ENCODE measurements at places on chromosomes 4 and X.

DNA sequence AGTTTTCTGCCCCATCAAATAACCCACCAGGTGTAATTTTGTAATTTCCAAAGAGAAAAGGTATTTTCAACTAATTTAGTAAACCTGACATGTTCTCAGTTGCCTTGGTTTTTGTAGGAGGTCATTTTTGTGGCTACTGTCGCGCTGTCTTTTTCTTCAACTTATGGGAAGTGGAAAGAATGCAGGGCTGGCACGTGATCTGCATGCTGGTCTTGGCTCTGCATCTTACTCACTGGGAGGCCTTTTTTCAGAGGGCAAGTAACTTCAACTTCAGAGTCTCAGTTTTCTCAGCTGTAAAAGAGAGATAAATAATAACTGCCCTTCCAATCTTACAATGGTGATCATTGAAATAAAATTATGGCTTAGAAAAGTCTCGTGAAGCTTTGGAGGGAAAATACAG lies 109.9 kb upstream of the SMIM10 start:
- no peak for DNase-seq

- no peak for DNase-seq
These were observed 85.9 kb upstream of the NKX1-1 start for GRCh38 chr4:1492142-1492457.

- no peak for DNase-seq
These were observed 641.3 kb upstream of the FTHL17 start for GRCh38 chrX:31713120-31713519.

DNA sequence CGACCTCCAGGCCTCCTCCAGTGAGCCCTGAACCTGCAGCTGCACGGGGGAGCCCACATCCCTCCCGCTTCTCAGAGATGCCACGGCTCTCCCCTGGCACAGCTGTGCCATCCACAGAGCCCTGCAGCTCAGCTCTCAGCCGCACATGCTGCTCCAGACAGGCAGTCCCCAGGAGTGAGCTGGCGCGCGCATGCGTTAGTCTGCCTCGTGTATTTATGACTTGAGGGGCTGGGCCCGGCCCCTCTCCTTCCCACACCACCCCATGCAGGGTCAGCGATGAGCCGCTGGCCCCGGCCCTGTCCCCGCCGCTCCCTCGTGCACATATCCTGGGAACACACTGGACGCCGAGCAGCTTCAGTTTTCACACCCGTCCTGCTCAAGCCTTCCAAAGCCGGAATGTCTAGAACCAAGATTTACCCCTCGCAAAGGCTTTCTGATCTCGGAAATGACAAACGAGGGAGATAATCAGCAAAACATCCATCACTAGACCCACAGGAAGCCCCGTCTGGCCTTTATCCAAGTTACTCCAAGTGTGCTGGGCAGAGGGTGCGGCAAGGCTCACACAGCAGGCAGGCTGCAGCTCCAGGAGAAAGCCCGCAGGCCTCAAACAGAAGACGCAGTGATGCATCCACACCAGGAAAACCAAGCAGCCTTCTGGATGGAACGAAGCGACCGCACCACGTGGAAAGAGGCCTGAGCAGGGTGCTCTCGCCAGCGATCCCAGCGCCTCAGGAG lies 24.3 kb downstream of the GAK start:
- DNase-seq: no peak

DNA sequence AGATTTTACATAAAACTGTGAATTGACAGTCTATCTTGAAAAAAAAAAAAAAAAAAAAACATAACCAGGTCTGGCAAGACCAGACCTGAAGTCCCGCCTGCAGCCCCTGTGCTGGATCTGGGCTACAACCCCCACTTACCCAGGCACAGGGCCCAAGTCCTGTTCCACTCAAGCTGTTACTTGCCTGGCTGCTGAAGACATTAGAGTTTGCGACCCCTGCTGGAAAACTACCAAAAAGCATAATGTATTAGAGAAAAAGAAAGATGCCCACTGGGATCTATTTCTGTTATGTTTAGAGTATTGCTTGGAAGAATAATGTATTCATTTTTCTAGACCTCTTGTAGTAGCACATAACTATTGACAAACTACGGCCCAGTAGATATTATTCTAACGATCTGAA lies 4.7 kb downstream of the HS3ST1 start:
- DNase-seq: peak; percentile 38

- no peak for DNase-seq
These were observed 400.5 kb downstream of the RAPGEF2 start for GRCh38 chr4:159503236-159504008.

DNA sequence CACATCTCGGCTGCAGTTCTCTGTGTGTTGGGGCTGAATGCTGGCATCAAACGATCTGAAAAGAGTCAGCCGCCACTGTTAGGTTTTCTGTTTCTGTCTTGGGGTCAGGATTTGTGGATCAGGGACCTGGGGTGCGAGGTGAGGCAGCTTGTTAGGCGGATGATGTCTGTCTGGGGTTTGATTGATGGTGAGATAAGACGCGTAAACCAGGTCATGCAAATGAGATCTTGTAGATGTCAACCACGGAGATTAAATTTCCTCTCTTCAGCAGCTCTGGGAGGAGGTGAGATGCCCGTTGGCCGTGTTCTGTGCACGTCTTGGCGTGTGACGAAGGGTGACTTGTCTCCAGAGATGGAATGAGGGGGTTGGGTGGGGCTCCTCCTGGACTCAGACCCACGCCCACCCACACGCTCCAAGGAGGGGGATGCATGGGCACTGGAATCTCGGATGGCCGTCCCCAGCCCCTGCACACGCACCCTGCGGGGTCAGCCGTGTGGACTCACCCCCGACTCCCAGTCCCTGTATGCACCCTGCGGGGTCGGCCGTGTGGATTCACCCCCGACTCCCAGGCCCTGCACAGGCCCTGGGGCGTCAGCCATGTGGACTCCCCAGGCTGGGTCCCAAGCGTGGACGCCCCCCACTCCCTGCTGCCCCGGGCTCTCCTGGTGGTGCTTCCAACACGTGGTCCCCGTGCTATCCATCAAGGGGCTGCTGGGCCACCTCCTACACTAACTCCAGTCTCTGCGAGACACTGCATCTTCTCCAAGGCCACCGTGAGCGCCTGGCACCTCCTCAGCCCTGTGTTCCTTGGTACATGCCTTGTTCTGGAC lies 16.0 kb upstream of the UVSSA start:
- DNase-seq: peak; percentile 70

DNA sequence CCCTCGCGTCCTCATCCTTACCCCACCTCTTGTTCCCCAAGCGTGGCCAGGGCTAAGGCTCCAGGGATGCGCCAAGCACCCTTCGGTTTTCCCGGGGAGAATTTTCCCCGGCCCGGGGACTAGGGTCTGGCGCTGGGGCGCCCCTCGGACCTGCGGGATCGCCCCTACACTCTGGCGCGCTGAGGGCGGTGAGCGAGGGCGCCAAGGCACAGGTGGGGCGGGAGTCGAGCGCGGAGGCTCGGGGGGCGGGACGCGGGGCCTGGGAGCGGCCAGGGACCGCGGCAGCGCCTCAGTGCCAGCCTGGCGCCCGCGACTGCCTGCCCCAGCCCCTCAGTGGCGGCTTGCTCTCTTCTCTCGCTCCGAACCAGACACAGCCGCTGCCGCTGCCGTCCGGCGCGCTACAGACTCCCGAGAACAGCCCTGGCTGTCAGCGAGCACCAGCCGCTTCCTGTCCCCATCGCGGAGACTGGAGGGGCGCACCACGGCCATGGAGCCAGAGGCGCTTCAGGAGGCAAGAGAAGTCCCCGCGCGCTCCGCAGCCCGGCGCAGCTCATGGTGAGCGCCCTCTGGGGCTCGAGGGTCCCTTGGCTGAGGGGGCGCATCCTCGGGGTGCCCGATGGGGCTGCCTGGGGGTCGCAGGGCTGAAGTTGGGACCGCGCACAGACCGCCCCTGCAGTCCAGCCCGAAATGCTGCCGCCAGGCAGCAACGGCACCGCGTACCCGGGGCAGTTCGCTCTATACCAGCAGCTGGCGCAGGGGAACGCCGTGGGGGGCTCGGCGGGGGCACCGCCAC lies at the start of gene DRD5:
TSS of gene DRD5 (plus strand) at position 292 of the 793 bp plus-strand sequence. CDS start at position 688, 396 bp downstream.
- no peak for DNase-seq

DNA sequence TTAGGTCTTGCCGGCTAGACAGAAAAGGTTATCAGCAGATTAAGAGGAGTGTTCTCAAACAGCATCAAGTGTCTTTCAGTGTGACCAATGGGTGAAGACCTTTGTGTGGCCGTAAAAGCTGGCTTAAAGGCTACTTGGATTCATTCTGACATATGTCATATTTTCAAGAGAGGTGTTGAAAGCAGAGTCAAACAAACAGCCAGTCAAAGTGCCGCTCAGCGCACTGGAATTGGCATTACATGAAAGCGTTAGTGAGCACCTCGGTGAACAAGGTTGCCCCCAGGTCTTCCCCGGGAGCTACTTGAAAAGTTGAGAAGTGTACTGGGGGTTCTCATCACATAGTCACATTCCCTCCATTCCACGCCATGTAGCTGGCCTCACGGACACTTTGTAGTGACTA lies 148.9 kb downstream of the SOX3 start:
- no peak for DNase-seq

- DNase-seq: no peak
These were observed 135.5 kb downstream of the PALLD start for GRCh38 chr4:168632301-168632725.
